ENCODE measurements at places on chromosomes 4 and X. TPM values are rescaled to one million over a fixed set of nuclear protein-coding genes. Genes with fewer than 3 reads are reported as not detected.

NMU gene
- polyA plus RNA-seq, result 9.4 TPM

RHOXF1 gene
- polyA plus RNA-seq, result 1.7 TPM

MTNR1A gene
- polyA plus RNA-seq, result 0.10 TPM

CXorf65 gene
- not detected for polyA plus RNA-seq

TCEAL2 gene
- polyA plus RNA-seq, result 7.9 TPM

GUCY1B1 gene
- 83.0 TPM for polyA plus RNA-seq

POU3F4 gene
- 4.7 TPM for polyA plus RNA-seq

USP17L20 gene
- not detected for polyA plus RNA-seq

AMTN gene
- not detected for polyA plus RNA-seq

MYOZ2 gene
- polyA plus RNA-seq, result 0.43 TPM

Data from left renal pelvis (tissue), 4 donors.